ENCODE measurements at places on chromosomes 16 and 17.
A peak's percentile ranks its signal among the peaks of the same experiment; 100 is the strongest.

GRCh38 chr16:84524346-84524920 lies 20.0 kb upstream of the MEAK7 start:
- no peak for DNase-seq

DNA sequence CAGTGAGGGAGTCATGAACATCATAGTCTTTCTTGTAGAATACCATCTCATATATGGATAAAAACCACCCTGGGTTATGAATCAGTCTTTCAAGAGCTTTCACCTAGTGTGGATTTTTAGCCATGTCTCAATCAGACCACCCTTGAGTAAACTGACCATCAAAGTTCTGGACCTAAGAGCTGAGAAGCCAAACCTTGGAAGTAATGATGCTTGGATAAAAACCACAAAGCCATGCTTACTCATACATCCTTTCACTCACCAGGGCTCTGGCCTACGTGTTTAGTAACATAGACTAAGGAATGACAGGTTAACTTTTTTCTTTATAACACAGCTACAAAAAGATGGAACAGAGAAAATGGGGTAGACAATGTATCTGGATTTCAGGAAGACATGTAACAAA lies 167.2 kb downstream of the STX8 start:
- no peak for DNase-seq

DNA sequence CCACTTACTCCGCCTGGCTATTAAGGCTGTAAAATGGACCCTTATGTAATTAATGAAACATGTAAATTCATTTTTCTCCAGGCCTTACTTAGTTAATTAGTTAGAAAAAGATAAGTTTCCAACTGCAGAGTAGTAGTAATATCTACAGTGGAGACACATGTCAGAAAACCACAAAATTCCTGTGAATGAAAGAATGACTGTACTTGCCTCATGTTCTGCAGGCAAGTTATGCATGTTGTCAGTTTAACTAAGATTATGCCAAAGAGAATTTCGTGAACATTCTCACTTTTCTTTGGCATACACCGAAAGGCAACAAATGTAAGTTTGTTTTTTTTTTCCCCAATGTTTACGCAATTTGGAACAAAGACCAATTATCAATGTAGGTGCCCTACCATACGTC lies 16.8 kb upstream of the CCL1 start:
- DNase-seq: no peak

DNA sequence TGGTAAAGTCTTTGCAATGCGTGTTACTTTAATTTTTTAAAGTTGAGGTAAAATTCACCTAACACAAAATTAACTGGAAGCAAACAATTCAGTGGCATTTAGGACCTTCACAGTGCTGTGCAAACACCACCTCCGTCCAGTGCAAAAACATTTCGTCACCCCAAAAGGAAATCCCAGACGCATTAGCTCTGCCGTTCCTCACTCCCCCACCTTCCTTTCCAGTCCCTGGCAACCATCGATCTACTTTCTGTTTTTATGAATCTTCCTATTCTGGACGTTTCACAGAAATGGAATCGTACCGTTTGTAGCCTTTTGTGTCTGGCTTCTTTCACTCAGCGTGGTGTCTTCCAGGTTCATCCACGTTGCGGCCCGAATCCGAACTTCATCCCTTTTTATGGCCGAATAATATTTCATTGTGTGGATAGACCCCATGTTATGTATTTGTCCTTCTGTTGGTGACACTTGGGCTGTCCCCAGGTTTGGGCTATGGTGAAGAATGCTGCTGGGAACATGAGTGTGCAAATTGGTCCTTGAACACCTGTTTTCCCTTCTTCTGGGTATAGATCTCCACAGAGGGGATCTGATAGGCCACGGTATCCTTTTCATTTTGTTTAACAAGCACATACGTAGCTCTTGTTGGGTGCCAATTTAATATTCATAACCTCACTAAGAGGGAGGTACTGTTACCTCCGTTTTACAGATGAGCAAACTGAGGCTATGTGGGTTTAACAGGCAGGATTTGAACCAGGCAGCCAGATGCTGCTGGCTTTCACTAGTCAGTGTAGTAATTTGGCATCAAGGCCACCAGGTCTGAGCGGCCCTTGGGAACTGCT lies 232.0 kb upstream of the GSE1 start:
- no peak for DNase-seq

GRCh38 chr17:67753026-67753425 lies 35.3 kb downstream of the NOL11 start:
- DNase-seq: no peak

- DNase-seq: peak; percentile 34
Observed at GRCh38 chr17:70405492-70406220, 236.3 kb downstream of the KCNJ2 start.

DNA sequence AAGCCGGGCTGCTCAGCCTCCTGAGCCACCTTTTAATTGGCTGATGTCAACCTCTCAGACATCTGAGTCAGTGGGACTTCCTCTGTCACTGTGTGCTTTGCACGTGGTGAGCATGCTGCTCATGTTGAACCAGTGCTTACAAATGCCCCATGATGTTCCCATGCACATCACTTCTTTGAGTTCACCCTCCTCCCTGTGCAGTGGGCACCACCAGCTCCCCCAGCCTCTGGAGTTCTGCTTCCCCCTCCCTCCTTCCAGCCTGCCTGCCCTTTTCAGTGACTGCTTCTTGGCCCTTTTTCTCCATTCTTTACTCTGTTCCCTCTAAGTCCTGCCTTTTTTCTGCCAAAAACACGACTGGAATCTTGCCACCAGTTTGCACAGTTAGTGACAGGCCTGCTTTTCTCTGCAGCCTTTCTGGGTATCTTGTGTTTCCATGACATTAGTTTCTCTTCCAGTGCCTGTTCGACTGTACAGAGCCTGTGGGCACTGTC lies 41.6 kb downstream of the USP10 start:
- no peak for DNase-seq

- no peak for DNase-seq
Observed at GRCh38 chr17:59152925-59153324, 2.1 kb downstream of the SKA2 start.

DNA sequence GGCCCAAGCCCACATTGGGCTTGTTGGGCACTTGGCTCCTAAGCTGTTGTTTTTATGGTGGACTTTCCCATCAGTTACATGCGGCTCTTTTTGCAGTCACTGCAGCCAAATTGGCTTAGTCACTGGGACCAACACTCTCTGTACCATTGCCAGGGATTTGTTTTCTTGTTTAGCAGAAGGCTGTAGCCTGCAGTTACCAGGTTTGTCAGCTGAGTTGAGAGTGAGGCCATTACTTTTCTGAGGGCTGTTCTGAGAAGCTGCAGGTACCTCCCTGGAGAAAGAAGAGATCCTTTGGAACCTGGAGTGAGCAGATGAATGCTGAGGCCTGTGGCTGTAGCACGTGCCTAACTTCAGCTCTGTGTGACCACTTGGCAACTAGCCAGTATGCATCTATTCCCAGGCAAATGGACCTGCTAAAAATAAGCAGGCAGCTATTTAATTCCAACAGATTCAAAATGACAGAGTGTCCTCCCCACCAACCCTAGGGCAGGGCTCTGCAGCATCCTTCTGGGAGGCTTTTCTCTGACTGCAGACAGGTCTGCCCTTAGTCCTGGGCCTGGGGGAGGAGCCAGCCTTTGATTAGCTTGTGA lies 12.9 kb downstream of the AKAP1 start:
- DNase-seq: no peak

DNA sequence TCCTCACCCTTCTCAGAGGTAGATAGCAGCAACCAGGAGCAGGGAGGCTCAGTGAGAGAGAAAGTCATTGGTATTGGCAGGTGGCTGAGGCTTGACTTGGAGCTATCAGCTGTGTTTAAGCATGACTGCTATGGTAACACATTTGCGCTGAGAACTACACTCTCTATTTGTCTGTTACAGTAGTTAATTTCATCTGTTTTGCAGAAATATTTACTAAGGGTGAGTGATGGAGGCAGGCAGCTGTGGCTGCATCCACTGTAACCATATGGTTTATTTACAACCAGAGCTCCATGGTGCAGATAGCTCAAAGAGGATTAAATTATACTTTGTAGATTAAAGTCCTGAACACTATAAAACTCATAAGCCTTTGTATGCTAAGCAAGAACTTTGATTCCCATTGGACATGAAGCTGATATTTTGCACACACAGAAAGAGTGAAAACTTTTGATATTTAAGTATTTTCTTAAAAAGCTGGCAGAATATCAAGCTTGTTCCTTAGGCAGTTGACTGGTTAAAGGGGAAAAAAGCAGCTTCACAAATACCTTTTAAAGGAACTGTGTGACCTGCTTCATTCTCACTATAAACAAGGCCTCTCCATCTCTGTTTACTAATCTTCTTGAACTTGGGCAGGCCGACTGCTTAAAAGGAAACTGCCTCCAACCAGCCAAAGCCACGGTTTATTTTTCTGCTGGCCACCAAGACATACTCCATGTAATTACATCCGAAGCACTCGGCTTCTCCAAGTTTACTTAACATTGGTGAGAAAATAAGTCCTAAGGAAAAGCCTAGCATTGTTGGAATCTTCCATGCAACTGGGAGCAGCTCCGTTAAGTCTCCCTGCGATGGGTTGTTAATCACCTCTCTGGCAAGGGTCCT lies 299.8 kb upstream of the ZFHX3 start:
- DNase-seq: no peak

DNA sequence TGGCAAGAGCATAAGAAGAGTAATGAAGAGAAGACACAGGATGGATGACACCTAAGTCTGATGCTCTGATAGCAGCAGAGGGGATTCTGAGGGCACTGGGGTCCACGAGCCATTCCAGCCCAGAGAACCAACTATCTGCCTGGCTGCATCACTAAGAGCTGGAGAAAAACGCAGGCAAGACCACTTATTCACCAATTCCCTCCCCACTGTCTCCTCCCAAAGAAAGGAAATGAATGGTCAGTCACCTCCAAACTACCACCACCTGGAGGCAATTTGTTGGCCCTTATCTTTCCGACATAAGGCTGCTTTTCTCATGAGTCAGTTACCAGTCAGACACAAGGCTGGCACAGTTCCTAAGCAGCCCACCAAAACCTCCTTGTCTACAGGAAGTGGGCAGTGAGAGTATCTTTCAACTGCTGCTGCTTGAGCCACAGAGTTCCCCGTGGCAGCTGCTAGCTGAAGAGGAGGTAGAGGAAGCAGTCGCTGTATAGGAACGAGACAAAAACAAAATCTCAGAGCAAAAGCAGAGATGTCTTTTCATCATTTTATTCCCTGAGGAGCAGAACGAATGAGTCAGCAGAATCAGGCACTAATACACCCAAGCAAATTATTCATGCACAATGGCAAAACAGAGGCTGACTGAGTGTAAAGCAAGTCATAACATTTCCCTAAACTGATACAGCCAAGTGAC lies 111.1 kb downstream of the SMG6 start:
- DNase-seq: peak; percentile 87

GRCh38 chr16:72705801-72706200 lies 342.1 kb downstream of the ZFHX3 start:
- DNase-seq: no peak

DNA sequence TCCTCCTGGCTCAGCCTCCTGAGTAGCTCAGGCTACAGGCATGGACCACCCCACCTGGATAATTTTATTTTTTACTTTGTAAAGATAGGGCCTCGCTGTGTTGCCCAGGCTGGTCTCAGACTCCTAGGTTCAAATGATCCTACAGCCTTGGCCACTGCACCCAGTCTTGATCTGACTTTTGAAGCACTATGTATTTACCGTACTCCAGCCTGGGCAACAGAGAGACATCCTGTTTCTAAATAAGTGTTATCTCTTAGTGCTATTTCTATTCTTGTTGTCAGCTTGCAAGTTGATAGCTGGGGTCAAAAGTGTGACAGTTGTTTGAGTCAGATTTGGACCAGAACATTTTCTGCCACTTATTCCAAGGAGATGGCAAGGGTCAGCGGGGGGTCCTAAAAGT lies 486.4 kb downstream of the NPIPA7 start:
- no peak for DNase-seq

- no peak for DNase-seq
Observed at GRCh38 chr16:17342031-17342430, 128.7 kb downstream of the XYLT1 start.

DNA sequence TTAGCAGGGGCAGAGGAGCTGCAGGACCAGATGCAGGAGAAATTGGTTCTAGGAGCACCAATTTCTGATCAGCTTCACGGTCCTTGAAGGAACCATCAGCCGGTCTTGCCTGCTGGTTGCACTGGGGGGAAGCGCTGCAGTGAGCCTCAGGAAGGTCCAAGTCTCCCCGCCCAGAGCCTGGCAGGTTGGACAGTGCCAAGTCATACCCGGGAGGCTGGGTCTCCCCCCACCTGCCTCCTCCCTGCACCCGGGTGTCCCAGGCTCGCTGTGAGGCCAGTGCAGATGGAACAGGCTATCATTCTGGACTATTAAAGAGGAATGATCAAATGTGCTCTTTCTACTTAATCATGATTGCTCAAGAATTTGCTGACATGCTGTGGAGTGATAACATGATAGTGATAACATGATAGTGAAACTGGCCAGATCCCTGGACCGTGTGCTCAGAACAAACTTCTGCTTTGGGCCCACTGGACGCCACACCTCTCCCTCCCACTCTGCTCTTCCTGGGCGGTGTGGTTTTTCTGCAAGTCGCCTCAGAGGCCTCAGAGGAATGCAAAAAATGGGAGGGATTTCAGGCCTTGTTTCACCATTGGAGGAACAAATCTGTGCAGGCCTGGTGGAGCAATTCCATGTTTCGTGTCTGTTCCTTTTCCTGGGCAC lies 236.0 kb downstream of the IRF8 start:
- no peak for DNase-seq

DNA sequence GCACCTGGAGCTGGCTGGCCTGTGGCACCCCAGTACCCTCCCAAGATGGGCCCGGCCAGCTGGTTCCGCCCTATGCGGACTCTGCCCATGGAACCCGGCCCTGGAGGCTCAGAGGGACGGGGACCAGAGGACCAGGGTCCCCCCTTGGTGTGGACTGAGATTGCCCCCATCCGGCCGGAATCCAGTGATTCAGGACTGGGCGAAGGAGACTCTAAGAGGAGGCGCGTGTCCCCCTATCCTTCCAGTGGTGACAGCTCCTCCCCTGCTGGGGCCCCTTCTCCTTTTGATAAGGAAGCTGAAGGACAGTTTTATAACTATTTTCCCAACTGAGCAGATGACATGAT lies 12.0 kb downstream of the TBX21 start:
- DNase-seq: no peak

GRCh38 chr17:9855036-9855435 lies 29.3 kb downstream of the GLP2R start:
- no peak for DNase-seq

- DNase-seq: no peak
Observed at GRCh38 chr16:1789643-1790045, 3.9 kb downstream of the IGFALS start.

DNA sequence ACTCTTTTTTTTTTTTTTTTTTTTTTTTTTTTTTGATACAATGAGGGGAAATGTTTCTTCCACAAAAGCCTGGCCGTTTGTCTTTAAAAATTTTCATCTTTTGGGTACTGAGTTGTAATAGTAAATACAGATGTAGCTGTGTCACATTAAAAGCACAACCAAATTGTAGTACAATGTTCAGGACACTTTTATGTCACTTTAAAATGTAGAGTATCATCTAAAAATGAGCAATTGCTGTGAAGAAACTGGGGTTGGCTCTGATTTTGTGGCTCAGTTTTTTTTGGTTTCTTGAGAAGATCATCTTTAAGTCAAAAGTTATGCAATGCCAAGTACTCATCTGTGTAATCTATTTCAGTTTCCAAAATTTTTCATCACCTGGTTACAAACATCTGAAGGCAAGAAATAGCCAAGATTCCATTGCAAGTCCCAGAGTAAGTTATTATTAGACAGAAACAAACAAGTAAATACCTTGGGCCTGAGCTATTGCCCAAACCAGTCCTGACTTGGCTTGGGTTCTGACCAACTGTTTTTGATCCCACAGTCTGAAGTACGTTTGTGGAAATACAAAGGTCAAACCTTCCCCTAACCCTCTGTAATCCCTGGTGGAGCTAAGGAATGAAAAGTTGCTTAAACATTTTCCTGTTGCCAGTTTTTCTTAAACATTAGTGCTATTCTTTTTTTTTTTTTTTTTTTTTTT lies 717.2 kb downstream of the WWOX start:
- no peak for DNase-seq

All from SW 1271 (cell line).